ENCODE measurements at places on chromosomes 5 and 9.

GRCh38 chr9:129344641-129345495 lies 166.8 kb upstream of the IER5L start:
- no peak for DNase-seq

DNA sequence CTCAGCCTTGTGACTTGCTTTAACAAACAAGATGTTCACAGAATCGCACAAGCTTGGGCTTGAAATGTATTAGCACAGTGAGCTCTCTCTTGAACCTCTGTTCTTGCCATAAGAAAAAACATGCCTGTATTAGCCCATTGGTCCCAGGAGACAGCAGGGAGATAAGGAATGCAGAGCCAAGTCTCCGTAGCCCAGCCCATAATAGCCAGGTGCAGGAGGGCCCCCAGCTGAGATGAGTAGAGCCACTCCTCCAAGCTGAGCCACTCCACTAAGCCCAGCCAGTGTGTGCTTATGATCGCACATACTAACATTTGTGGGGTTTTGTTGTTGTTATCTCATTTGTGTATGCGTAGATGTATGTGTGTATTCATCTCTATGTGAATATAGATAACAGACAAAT lies 21.6 kb upstream of the SVEP1 start:
- DNase-seq: no peak

- no peak for DNase-seq
Measured at GRCh38 chr9:132669319-132669697, 475 bp downstream of the DDX31 start.

DNA sequence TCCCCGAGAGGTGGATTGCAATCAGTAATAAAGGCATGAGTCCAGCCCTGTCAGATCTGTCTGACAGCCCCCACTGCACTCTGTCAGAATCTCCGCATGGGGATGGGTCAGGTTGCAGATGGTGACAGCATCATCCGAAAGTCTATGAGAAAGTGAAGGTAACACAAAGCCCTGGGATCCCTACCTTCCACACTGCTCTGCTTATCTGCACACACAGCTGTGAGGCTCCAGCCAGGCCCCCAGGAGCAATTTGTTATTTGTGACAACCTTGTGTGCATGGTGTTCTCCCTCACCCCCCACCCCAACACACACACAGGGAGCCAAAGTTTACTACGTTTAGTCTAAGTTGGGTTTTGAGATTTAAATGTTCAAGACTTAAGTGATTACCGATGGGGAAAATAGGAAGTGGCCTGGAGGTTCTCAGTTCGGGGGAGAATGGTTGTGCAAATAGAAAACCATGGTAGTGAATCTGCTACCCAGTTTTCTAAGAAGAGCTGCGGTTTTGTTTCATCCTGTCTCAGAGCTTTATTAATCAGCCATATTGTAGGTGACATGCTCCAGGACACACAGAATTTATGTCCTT lies 92.7 kb downstream of the SV2C start:
- peak; percentile 43 for DNase-seq

DNA sequence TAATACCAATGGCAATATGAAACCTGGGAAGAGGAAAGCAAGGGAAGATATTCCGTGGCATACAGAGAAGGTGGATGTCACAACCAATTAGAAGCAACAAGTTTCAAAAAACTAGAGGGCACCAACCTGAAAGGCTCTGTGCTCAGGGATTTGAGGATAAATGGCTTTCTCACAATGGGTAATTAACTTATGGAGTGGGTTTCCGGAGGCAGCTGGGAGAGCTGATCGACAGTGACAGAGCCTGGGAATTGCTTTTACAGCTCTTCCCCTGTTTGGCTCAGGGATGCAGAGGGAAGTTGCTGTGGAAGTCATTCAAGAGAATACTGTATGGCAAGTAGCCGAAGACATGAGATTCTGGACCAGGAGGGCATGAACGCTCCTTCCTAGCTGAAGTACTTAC lies 237.0 kb downstream of the KIF4B start:
- DNase-seq: no peak

GRCh38 chr9:92315456-92315855 lies 9.7 kb downstream of the NOL8 start:
- DNase-seq: no peak

DNA sequence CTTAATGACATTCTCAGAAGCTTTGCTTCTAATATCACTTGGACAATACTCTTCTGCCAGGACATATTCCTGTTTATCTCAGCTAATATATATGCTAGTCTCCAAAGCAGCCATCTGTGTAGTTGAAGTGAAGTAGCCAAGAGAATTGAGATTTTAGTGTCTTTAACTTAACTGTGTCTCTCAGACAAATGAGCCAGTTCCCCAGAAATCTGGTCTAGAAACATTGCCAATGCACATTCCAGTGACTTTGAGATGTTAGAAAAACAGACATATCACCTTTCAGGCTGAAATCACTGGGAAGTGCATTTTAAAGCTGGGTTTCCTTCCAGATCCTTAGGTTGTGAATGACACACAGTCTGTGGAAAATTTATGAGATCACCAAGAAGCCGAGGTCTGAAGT lies 114.6 kb downstream of the MTX3 start:
- DNase-seq: no peak
